Activated CD8-positive, alpha-beta T cell treated with anti-CD3 and anti-CD28 coated beads for 36 hours (primary cell): ENCODE measurements at places on chromosomes 3 and 15. TPM values are rescaled to one million over a fixed set of nuclear protein-coding genes. Genes with fewer than 3 reads are reported as not detected.

GRCh38 chr3:130316169-130316568 is 29.3 kb upstream of the COL6A5 start:
- DNase-seq: no peak

GRCh38 chr3:100086401-100086800 is 27.9 kb downstream of the FILIP1L start:
- no peak for DNase-seq

Gene AMOTL2
- not detected for total RNA-seq

GRCh38 chr3:108073764-108074431 is 16.9 kb downstream of the CD47 start:
- no peak for DNase-seq

- DNase-seq: no peak
Observed at GRCh38 chr3:89300981-89301380, 193.6 kb downstream of the EPHA3 start.

Gene CCNB2
- 61.9 TPM for total RNA-seq

DNA sequence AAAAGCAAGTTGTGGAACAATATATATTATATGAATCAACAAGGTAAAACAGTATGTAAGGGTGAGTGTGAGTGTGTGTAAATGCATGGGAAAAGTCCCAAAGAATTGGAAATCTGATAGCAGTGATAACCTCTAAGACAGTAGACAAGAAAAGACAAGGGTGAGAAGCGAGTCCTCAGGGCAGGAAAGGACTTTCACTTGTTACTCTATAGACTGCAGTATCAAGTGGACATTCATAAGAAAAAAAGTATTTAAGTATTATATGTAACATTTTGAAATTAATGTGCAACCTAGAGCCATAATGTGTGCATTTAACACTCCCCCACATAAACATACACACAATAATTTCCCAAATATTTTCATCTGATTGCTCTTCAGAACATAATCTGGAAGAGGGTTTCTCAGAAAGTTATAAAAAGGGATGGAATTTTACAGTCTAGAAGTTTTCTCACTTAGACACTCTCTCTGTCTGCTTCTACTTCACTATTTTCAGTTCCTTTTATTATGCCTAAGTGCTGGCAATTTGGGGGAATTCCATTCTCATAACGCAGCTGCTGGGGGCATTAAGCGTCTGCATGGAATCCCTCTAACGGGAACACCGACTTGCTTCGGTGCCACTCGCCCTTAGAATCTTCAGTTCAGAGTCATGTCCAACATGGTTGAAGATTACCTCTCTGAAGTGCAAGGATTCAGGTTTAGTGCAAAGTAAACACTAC is 50.0 kb upstream of the CDIN1 start:
- no peak for DNase-seq
